OCI-LY7 (cell line): ENCODE measurements at places on chromosomes 4 and X.
A peak's percentile ranks its signal among the peaks of the same experiment; 100 is the strongest.

GRCh38 chrX:100663642-100664041 lies 19.6 kb downstream of the SRPX2 start:
- no peak for DNase-seq

DNA sequence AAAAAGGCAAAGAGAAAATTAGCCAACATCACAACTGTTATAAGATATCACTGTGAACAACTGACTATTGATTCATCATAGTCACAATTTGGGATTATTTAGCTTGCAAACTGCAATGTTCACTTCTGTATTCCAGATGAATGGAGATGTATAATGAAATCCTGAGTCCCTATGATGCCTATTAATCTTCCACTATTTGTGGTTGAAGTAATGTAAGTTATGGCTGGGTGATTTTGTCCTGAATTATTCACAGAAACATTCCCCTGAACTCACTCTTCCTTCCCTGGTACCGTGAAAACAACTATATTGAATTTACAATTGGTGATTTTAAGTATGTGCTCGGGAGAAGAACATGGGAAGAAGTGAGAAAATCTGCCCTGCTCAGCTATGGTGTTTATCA lies 50.8 kb upstream of the NPFFR2 start:
- DNase-seq: no peak

DNA sequence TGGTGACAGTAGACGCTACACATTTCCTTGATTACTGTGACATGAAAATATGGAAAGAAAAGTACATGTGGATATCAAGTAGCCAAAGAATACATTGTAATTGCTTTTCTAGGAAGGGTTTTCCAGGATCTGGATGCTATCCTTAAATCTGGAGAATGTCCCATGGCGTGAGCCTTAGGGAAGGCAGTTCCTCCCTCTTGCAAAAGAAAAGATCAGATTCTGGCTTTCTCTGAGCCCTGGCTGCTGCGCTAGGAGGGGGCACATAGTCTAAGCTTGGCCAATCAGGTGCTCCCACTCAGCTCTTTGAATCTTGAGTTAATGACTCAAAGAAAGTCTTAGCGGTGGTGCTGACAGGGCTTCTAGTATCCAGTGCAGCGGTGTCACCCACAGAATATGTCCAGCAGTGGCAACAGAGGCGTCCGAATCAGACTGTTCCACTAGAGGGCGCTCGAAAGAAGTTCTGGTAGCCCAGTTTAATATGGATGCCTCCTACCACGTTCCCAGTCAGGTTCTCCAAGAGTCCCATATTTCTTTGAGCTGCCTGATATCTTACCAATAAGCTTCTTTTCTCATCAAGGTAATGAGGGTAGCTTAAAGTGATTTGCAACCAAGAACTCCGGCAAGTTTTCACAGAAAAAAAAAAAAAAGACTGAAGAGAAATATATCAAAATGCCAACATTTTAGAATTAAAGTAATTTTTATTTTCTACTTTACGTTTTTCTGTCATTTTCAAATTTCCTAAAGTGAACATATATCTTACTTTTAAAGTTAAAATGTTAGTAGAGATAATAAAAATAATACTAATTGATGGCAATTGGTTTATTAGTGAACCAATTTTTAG lies 213.4 kb upstream of the S100G start:
- DNase-seq: peak; percentile 50

DNA sequence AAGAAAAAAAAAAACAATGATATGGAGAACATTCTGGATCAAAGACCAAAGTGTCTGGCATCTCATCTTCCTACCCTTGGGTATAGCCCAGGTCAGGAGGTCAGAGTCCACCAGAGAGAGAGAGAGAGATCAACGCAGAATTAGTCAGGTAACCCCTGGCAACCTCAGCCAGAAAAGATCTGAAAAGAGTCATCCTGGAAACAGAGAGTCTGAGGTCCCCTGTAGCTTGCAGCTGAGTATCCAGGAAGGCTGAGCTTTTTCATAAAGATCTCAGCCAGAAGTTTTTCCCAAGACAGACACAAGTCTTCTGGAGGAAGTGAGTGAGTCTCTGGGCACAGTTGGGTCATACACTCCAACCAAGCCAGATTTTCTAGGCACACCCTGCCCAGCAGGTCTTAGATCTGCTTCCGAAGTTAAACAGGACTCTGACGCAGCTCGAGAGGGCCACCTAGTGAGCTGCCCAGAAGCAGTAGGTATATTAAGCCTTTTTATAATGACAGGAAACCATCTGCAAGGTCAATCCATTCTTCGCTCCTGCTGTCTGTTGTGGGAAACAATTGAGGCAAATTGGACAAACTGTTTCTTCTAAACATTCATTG lies 35.7 kb downstream of the ACE2 start:
- peak; percentile 23 for DNase-seq

DNA sequence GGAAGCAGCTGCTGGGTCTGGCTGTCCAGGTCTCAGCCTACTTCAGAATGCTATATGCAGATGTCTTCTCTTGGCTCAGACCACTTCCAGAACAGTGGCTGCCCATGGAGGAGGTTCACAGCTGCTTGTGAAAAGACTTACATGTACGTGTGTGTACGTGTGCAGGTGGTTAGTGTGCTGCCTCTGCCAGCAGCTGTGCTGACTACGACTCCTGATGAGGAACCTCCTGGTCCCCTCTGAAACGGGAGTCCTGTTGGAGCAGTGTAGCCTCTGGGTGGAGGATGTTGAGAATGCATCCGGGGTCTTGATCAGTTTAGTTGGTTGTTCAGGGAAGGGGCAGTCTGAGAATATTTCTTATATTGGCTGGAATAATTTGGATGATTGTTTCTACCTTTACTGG lies 155.9 kb upstream of the WDR1 start:
- DNase-seq: no peak
